ENCODE measurements at places on chromosomes 12 and 14.

DNA sequence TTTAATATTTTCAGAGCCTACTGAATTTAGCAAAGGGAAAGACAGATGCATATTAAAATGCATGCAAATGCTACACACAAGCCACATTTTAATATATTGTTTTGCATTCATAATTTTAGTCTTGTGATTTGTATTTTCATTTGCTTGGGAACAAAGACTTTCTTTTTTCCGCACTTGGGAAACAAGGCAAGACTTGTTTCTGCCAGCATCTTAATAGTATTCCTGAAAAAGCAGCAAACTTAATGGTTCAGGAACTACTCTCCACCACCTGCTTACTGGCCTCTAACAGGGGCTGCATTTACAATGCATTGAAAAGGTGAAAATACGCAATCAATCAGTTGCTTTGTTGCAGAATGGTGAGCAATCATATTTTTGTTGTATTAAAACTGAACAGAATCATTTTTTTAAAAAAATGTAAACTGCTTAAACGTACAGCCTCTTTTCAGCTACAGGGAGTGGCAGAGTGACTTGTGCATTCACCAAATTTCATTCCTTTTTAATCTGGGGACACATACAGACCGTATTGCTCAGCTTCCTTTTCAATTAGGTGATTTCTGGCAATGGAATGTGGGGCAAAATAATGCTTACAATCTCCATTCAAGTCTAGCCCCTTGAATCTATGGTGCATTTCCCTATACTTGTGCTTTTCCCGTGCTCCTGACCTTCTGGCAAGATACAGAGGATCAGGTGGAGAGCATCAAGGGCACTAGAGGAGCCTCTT lies 144.1 kb upstream of the BTG1 start:
- no peak for DNase-seq

DNA sequence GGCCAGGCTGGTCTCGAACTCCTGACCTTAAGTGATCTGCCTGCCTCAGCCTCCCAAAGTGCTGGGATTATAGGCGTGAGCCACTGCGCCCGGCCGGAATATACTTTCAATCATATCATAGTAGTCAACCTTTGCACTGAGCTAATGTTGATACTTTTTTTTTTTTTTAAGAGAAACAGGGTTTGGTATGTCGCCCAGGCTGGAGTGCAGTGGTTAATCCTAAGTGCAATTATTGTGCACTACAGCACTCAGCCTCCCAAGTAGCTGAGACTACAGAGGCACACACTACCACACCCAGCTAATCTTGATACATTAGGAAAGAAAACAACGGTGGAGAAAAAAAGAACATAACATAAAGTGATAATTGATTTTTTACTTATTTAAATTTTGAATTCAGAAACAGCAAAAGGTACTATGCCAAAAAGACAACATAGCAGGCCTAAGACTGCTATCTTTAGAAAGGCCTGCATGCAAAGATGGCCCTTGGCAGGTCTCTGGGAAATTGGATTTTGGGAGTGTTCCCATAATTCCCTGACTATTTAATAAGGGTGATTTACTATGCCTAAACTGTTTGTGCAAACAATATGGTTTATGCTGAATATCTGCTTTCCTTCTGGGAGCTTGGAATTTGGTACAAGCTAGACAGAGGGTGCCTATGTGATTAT lies 15.5 kb downstream of the BTBD7 start:
- no peak for DNase-seq

DNA sequence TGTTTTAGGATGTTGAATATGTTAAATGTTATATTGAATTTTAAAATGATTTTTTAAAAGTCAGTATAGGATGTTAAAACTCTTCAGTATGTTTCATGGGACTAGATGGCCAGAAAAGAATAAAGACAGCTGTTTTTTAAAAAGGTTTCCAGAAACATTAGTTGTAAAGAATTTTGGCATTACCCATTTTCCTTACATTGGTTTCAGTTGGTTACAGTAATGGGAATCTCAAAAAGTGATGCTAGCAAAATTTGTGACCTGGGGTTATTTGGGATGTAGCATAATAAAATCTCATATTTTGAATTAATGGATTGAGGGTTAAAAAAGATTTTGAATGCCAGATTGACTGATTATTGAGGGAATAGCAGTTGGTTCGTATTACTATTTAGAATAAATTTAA lies 25.3 kb downstream of the EID3 start:
- DNase-seq, result no peak

GRCh38 chr14:93714605-93715004 lies 73.7 kb downstream of the PRIMA1 start:
- no peak for DNase-seq

DNA sequence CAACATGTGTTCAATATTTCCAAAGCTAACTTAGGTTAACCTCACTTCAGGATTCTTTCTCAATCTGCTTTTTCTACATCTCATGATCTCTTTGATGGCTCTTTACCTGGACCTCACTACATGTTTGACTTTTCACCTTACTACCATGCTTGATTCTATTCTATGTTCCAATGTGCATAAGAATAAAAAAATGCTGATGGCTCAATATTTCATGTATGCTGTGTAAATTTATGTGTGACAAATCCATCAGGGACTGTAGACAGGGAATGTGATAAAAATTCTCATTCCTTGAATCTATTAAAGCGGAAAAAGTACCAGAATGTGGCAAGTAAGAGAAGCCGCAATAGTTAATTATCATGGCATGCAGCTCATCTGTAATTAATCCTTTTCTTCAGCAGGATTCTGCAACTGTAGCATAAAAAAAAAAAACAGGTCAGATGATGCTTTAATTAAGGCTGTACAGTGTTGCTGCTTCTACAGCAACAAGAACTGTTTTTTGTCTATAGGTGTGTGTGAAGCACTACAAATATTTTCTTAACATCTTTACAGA lies 276.9 kb upstream of the PRKD1 start:
- DNase-seq, result no peak

- DNase-seq, result no peak
Observed at GRCh38 chr12:55037351-55037987, 17.7 kb downstream of the NEUROD4 start.

- DNase-seq, result peak; percentile 86
Observed at GRCh38 chr12:6534945-6535696, 804 bp downstream of the GAPDH start.

DNA sequence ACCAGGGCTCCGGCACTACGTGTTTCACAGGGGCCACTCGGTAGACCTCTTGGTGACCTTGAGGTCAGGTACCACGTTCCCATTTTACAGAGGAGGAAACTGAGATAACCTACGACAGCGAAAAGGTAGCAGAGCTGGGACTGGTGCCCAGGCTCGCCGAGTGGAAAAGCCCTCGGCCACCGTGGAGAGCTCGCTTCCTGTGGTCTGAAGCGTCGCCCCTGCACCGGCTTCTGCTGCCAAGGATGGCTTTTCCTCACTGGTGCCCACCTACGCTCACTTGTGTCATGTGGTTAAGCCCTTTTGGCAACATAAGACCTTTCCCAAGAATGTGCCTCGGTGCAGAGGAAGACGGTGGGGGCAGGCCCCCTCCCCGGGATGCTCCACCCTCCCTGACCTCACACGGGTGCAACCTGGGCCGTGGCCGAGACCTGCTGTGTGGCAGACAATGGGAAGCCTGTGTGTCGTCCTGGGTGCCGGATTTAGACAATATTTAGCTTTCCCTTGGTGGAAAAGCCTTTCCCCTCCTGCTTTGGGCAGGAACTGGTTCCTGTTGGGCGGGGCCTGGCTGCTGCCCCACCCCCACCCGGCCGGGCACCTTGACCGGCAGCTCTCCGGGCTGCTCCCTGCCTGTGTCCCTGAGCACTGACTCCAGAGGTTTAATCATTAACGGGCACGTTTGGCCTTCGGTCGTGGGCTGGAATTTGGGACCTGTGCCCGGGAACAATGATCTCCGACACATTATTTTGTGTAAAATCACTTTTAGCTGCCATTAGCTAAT lies 32.4 kb upstream of the PPP1R13B start:
- peak; percentile 94 for DNase-seq

Data from SW480 (cell line).